ENCODE measurements at places on chromosomes 1 and 21.

GRCh38 chr1:40385437-40386358 lies 12.2 kb downstream of the SMAP2 start:
- no peak for DNase-seq

- DNase-seq = no peak
Measured at GRCh38 chr1:23122023-23122748, 46.5 kb downstream of the LUZP1 start.

- DNase-seq = no peak
Measured at GRCh38 chr1:92756537-92756936, 28.4 kb downstream of the EVI5 start.

- no peak for DNase-seq
Measured at GRCh38 chr1:12518931-12519692, 98.9 kb downstream of the DHRS3 start.

- DNase-seq = no peak
Measured at GRCh38 chr1:183604038-183604808, 14.0 kb upstream of the NCF2 start.
